Calu3 (cell line): ENCODE measurements at places on chromosomes 2 and 18.
A peak's percentile ranks its signal among the peaks of the same experiment; 100 is the strongest.

DNA sequence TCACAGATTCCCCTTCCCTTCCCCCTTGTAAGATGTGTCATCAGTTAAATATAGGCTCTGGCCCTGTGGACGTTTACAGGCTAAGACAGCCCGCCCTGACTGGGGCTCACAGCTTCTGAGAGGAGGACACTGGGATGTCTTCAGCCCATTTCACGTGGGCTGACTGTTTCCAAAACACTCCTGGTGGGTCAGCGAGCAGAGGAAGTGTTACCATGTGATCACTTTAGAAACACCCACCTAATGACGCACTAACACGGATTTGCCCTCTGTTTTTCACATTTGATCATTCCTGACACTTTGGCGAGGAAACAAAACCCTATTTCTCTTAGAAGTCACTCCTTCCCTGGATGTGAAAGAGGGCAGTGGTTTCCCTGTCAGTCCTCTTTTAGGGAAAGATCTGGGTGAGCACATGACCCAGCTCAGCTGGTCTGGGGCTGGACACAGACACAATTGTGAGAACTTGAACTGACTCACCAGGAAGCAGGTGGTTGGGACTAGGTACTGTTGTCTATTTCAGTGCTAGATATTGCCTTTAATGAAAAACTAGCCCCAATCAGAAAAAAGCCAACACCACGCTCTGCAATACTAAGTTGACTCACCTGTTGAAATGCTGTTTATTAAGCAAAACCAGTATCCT, 38.8 kb downstream of the BMP10 start:
- peak; percentile 71 for DNase-seq

GRCh38 chr2:55888936-55889335, 34.6 kb downstream of the EFEMP1 start:
- DNase-seq, result no peak

DNA sequence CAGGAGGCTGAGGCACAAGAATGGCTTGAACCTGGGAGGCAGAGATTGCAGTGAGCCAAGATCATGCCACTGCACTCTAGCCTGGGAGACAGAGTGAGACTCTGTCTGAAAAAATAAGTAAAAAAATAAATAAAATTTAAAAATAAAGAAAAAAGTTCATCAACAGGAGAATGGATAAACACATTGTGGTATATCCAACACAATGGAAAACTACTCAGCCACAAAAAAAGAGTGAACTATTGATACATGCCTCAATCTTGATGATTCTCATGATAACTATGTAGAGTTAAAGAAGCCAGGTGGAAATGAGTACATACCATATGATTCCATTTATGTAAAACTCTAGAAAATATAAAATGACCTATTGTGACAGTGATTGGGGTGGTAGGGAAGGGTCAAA, 124.3 kb upstream of the AQP4 start:
- DNase-seq, result no peak

- DNase-seq, result no peak
Observed at GRCh38 chr2:43032213-43033015, 194.0 kb downstream of the ZFP36L2 start.

GRCh38 chr2:199932312-199932855, 21.3 kb downstream of the C2orf69 start:
- no peak for DNase-seq

DNA sequence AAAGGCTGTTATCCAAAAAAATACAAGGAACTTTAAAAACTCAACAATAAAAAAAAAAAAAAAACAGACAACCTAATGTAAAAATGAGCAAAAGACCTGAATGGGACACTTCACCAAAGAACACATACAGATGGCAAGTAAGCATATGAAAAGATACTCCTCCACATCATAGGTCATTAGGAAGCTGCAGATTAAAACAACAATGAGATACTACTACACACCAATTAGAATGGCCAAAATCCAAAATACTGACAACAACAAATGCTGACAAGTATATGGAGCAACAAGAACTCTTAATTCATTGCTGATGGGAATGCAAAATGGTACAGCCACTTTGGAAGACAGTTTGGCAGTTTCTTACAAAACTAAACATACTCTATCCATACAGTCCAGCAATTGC, 84.2 kb downstream of the DYNC1I2 start:
- DNase-seq, result no peak

DNA sequence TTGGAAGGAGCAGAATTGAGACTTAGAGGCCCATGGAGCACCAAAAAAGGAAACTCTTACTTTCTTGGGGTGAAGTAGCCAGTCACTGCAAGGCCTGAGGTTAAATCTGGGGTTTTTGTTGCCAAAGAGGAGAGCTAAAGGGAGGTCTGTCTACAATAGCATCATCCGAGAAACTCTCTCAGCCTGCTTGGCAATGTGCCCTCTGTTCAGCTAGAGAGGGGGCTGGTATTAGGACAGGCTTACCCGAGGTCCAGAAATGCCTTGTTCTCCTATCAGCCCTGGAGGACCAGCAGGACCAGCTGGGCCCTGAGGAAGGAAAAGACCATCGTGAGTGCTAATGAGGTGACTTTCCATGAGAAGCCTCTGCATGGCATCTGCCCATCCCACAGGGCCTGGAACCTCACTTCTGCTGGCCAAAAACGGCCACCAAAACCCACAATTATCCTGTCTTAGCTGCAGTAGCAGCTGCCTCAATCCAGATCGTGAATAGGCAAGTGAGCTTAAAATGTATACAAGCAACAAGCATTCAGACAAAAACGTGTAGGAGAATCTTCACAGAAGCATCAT, 61.6 kb downstream of the COL6A3 start:
- DNase-seq, result no peak

GRCh38 chr18:71878226-71878625, 665.9 kb downstream of the CBLN2 start:
- DNase-seq, result no peak

DNA sequence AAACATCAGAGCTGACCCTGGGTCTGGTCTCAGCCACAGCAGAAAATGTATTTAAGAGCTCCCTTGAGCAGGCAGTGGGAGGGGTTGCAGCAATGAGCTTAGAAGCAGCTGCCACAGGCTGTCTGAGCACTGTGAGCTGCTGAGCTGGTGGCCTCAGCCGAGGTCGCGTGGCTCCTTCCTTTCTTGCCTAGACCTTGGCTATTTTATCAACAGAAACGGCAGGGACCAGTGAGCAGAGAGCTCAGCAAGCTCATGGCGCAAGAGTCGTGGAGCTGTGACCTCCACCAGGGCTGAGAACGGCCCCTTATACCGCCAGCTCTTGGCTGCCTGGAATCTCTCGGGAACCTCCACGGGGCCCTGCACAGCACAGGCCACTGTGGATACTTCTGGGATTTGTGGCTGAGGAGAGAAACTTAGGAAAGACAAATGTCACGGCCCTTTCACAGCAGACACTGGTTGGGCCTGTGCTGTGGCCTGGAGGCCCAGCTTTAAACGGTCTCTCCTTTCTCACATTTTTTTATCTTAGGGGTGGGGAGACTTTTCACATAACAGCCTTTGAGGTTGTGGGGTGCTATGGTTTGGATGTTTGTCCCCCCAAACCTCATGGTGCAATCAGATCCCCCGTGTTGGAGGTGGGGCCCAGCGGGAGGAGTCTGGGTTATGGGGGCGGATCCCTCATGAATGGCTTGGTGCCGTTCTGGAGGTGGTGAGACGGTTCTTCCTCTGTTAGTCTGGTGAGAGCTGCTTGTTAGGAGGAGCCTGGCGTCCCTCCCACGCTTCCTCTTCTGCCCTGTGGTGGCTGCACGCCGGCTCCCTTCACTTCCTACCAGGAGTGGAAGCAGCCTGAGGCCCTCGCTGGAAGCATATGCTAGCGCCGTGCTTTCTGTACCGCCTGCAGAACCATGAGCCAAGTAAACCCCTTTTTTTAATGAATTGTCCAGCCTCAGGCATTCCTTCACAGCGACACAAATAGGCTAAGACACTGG, 1.7 kb downstream of the ALLC start:
- DNase-seq, result no peak

DNA sequence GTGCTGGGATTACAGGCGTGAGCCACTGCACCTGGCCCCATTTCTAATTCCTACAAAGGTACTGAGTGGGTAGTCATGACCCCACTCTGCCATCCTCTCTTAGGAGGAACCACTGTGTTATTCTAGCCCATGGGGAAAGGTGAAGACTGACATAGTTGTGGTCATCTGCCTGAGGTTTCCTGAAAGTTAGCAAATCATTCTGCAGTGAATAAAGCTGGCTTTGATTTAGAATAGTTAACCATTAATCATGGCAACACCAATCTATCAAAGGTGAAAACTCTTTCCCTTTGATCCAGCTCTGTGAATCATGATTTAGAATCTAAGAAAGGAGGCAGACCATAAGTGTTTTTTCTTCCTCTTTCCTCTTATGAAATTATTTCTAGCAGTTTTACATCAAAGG, 50.8 kb downstream of the SUMO1 start:
- peak; percentile 73 for DNase-seq

- DNase-seq, result peak; percentile 61
Observed at GRCh38 chr2:234840336-234840735, 111.5 kb upstream of the SH3BP4 start.

DNA sequence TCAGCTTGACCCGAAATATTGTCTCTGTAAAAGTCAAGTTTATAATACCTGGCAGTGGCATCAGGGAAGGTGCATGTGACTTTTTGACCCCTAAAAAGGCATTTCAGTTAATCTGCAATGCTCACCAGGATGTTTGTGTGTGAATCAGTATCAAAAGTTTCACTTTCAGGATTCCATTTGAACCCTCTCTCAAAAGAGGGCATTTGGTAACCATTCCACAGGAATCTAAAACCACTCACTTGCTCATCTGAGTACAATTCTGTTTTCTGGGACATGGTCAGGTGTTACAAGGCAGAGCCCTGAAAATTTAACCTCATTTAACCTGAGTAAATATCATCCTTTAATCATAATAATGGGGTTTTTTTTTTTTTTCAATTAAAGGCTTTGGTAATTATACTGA, 77.9 kb upstream of the KLF7 start:
- no peak for DNase-seq

GRCh38 chr18:39946623-39947061, 2008.4 kb upstream of the PIK3C3 start:
- peak; percentile 64 for DNase-seq

DNA sequence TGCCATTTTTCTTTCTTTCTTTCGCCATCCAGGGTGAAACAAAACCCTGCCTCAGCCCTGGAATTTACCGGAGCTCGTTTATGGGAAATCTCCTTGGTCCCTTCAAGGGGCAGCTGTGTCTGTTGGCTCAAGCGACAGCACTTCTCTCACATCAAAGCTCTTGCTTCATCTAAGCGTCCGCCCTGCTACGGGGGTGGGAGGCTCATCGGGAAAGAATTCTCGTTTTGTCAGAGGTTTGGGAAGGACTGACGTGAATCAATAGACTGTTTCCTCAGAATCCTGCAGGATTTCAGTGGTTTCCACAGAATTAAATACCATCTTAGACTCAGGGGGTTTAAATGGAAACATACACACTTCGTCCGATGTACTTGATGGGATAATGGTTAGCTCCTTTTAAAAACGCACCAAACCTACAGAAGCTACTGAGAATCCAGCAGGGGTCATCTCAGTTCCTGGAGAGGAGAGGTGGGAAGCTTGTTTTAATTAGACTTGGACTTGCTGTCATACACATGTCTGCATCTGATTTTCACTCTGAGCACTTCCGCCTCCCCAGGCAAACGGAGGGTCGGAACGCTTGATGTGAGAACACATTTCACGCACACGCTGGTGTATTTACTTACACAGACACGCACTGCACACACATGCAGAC, 91.6 kb downstream of the ASB1 start:
- no peak for DNase-seq

DNA sequence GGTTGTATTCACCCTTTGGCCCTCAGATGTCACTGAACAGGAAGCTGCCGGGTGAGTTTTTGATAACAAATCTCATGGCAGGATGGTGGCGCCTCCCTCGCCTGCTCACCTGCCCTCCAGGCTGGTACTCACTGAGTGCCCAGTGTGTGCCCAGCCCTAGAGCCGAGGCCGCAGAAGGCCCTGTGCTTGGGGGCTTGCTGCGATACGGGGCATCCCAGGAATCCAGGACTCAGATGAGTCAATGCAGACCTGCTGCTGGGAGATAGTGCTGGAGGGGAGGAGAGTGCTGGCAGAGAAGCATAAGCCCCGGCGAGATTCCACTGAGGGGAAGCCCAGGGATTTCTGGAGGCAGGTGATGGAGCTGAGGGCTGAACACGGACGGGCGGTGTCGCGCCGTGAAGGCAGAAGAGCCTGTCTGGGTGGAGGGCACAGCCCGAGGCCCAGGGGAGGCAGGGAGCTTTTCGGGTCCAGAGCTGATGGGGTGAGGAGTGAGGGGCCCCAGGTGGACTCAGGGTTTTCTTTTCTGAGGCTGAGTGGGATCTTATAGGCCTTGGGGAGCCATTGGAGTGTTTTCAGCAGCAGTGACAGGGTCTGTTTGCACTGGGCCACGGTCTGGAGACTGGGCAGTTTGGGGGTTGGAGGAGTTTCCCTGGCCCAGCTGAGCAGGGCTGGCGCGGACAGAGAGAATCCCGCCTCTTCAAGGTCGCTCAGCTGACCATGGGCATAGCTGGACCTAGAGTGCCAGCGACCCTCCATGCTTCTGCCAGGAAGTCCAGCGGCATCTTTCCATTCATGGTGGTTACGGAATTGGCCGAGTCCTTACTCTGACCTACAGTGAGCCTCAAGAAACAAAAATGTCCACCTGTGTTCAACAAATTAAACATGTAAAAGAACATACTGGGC, 35.5 kb downstream of the LDLRAD4 start:
- no peak for DNase-seq

DNA sequence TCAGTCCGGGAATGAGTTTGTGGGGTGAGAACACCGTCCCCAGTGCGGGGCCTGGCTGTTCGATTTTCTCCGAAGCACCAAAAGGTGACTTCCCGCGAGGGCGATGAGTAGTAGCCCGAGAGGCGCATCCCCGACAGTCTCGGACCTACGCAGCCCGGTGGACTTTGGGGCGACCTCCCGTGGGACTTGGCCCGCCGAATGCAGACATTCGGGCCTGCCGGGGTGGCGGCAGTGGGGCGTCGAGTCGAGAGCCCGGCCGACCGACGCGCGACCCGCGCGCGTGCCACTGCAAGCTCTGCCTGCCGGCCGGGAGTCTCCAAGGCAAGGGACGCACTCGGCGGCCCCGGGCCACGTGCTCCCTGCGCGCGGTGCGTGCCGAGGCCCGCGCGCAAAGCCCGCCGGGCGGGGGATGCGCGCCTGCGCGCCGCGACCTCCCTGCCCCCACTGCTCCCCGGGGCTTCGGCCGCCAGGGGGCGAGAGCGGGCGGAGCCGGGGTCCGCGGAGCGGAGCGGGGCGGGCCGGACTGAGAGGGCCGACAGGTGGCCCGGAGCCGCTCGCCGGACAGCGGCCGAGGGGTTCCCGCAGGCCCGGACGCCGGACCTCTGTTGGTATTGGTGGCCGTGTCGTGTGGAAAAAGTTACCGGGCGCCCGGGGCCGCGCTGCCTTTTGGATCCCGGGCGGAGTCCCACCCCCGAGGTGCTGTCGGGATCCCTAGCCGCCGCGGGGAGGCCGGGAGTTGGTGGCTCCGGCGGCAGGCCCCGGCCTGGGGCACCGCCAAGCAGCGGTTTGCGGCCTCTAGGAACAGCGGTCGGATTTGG, 1.9 kb downstream of the PTMA start:
- peak; percentile 95 for DNase-seq

GRCh38 chr2:183359867-183360266, 235.6 kb downstream of the NUP35 start:
- no peak for DNase-seq

GRCh38 chr2:171515672-171516298, 6.5 kb upstream of the CYBRD1 start:
- no peak for DNase-seq

GRCh38 chr2:54899576-54900200, 150.6 kb downstream of the RTN4 start:
- DNase-seq, result peak; percentile 25
